ENCODE measurements at places on chromosomes 1 and 21.

- DNase-seq: no peak
These were observed 15.1 kb downstream of the LAPTM5 start for GRCh38 chr1:30742300-30742962.

GRCh38 chr1:116770625-116771024, 16.4 kb downstream of the CD2 start:
- DNase-seq: no peak

DNA sequence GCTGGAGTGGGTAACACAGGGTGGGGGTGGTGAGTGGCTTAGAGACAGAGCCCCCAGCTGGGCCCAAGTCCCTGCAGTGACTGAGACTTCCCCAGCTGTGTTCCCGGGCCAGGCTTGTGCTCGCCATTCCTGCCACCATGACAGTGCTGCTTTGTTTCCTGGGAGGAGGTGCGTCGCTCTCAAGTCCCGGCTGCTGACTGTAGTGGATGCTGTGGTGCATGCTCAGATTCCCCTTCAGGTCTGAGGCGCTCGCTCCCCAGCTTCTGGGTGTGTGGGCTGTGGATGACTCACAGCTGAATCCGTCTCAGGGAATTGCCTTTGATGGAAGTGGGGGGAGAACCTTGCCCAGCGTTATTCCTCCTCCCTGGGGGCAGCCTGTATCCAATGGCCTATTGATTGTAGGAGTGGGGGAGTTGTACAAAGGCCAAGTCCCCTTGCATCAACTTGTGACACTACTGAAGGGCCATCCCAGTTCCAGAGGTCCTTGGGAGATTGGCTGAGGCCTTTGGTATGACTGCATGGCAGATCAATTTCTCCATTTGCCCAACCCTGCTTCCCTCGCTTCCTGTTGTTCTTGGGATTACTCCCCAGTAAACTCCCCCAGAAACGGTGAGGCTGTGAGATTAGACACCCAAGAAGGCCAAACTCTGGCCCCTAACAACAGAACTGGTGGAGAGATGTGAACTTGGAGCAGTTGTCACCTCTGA, 17.8 kb upstream of the POU3F1 start:
- DNase-seq: no peak

DNA sequence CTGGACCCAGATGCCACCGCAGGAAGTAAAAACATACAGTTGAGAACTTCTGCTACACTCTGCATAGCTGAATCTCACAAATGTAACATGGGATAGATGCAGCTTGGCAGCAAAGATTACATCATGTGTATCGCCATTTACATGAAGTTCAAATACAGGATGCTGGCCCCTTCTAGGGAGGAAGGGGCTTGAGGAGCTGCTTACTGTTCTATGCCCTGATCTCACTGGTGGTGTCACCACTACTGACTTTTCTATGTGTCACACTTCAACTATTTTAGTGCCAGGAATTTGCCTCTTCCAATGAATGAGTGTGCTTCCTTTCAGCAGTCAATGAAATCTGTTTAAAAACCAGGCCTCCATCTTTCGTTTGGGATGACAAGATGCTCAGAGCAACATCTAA, 31.1 kb downstream of the MRAP start:
- no peak for DNase-seq

DNA sequence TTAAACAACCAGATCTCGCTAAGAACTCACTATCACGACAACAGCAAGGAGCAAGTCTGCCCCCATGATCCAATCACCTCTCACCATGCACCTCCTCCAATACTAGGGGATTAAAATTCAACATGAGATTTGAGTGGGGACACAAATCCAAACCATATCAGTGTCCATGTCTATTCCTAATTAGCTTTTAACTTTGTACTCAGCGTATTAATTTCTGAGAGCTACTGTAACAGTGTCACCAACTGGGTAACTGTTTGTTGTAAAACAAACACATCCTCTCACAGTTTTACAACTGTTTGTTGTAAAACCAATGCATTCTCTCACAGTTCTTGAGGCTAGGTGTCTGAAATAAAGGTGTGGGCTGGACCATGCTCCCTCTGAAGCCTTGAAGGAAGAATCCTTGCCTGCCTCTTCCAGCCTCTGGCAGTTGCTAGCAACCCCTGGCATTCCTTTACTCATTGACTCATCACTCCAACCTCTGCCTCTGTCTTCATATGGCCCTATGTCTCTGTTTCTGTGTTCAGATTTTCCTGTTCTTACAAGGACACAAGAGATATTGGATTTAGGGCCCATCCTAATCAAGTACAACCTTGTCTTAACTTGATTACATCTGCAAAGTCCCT, 121.2 kb downstream of the LTN1 start:
- DNase-seq: no peak

DNA sequence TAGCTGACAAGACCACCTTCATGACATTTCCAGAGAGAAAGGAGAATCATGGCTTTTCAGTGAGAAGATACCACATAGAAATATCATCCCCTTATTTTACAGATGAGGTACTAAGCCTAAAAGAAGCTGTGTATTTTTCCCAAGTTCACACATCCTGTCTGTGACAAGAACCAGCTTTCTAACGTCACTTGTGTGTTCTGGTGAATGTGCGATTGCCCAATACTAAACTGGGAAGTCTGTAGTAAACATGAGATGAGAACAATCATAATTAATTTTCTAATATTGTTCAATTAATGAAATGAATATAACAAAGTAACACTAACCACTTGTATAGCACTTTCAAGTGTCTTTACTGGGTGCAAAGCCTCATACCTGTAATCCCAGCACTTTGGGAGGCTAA, 46.0 kb downstream of the PTGER3 start:
- DNase-seq: no peak

DNA sequence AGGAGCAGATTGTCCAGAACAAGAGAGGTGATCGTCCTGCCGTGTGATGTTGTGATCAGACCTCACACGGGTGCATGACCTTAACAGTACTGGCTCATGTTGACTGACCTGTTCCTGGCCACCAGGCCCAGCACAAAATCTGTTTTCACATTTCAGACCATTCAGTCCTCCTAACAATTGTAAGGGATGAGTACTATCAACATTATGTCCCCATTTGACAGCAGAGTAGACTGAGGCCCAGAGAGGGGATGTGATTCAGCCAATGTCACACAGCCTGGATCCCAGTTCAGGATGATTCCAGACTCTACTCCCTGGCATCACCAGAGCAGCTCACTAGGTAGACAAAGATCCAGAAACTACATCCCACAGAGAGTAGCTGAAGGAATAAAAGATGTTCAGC, 7.4 kb upstream of the TAS1R2 start:
- no peak for DNase-seq

- DNase-seq: no peak
These were observed 1.0 kb downstream of the RNF220 start for GRCh38 chr1:44405798-44406736.

- no peak for DNase-seq
These were observed 72.0 kb downstream of the SYT6 start for GRCh38 chr1:114081437-114082303.

- no peak for DNase-seq
These were observed 28.9 kb downstream of the KCNA10 start for GRCh38 chr1:110489973-110490542.

GRCh38 chr1:57620605-57621004, 196.7 kb upstream of the DAB1 start:
- no peak for DNase-seq

DNA sequence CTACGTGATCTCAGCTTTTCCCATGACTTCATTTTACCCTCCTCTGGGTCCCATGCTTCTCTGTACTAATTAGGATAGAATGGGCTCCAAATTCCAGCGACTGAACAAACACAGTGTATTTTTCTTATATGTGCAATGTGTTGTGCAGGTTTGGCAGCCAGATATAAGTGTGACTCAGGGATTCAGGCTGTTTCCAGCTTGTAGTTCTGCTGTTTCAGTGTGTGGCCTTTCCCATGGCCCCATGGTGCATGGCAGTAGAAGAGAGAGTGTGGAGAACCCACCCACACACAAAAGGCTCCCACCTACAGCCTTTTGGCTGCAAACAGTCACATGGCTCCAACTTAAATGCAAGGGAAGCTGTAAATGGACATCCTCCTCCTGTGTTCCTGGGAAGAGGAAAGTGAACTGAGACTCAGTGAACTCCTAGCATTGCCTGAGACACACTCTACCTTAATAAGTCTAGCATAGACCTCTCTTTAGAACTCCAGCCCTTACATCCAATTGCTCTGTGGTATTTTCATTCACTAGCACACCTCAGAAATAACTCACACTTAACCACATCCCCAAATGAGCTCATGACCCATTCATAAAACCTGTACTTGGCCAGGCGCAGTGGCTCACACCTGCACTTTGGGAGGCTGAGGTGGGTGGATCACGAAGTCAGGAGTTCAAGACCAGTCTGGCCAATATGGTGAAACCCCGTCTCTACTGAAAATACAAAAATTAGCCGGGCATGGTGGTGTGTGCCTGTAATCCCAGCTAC, 58.7 kb downstream of the KIAA0040 start:
- DNase-seq: no peak

DNA sequence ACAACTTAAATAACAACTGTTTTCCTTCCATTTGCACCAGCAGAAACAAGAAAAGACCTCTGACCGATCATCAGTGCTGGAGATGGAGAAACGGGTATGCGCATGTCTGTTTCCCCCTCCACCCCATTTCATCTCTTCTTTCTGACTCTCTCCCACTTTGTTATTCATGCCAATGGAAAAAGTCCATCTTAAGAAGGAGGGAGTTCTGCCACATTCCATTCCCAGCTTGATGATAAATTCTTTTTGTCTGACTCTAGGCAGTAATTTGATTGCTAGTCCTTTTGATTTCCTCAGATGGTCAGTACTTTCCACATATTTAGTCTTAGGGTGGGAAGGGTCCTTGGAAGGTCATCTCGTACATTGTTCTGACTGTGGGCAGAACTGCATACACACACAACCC, 142.5 kb downstream of the SYT2 start:
- DNase-seq: no peak

DNA sequence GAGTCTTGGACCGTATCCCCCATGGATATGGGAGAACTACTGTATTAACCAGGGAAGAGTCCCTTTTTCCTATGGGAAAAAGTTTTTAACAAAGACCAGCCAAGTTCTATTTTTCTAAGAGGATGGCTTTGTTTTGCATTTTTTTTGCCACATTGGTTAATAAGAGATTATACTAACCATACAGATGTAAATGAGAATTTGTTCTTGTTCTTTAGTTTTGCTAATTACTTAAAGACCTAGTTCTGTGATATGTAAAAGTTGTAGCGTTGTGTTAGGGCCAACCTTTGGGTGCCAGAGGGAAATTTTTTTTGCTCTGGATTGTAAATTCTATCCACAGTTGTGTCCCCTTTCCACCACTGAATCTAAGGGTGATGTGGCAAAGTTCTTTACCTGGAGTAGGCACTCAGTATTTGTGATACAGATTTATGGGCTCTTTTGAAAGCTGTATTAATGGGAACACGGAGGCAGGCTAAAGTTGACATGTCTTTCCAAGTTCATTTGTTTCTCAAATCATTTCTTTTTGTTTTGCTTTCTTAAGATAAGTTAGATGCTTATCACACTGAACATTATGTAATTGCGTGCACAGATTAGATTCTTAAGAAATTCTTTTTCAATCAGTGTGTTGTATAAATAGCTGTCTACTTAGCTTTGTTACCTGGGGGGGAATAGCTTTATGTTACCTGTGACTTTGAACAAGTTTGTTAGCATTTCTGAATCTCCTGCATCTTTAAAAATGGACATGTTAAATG, 2.9 kb downstream of the SOAT1 start:
- DNase-seq: no peak

DNA sequence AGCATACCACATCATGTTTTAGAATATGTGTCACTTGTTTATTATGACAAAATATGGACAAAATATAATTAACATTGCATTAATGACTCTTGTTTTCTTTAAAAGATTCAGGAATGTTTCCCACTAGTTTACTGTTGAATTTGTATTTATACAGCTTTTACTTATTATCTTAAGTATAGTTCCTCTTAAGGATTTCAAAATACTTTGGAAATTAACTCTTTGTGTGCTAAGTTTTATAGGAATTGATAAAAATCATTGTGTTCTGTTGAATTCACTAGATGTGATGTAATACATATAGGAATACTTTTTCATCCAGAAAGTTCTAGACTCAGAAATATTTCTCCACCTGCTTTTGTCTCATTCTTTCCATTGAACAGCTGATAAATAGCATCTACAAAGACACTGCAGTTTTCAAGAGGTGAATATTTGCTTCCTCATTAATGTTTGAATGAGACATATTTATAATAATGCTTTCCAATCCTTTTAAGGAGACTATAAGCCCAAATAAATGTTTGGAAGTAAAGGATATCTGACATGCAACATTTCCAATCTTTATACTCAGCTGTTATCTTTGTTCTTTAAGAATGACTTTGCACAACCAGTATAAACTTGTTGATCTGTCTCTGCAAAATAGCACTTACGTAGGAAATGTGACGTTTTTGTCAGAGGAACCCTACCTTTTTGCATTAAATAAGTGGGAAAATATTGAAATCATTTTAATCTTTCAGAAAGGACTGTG, 38.4 kb upstream of the SAMSN1 start:
- DNase-seq: no peak

GRCh38 chr1:78370779-78371482, 119.8 kb upstream of the PTGFR start:
- DNase-seq: no peak

DNA sequence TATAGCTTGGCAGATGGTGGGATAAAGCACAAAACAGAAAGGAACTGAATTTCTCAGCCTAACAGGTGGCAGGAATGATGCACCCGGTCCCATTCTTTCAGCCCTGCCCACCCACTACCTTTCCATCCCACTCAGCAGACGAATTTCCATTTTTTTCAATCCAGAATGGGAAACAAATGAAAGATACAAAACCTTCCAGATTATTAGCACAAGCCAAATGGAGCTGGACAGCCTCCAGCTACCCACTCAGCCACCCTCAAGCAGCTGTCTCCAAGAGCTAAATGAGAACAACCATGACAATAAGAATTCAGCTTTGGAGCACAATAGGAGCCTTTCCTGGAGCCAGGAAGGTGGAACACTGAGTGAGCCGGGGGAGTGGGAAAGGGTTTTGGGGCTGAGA, 96.3 kb upstream of the ST6GALNAC5 start:
- no peak for DNase-seq

DNA sequence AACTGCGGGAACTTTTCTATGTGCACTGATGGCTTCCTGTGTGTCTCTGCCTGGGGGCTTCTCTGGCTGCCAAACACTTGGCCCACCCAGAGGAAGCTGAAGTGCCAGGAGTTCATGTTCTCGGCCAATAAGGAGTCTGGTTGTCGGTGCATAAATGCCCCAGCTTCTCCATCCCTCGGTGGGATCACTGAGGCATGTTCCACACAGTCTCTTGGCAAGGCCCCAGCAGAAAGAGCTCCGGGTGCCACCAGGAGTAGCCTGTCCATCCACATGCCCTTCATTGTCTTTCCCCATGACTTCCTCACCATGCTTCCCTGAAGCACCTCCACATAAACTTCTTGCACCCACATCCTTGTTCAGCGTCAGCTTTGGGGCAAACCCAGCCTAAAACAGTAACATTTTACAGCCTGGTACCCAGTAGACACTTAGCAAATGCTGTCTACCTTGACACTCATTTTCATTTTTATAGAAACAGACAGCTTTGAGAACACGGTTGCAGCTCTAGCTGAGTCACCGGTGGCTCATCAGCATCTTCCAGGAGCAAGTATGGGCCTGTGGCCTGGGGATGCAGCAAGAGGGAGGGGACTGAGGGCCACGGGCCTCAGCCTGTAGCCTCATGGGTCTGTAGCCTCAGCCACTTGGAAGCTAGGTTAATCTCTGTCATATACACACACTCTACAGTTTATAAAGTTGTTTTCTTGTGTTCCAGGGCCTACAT, 14.8 kb upstream of the CDCP2 start:
- DNase-seq: no peak

- DNase-seq: peak; percentile 87
These were observed 1.9 kb upstream of the HES3 start for GRCh38 chr1:6241887-6242740.

GRCh38 chr21:28975397-28975796, 17.3 kb downstream of the LTN1 start:
- no peak for DNase-seq
